ENCODE measurements at places on chromosomes 11 and 22.
A peak's percentile ranks its signal among the peaks of the same experiment; 100 is the strongest.

DNA sequence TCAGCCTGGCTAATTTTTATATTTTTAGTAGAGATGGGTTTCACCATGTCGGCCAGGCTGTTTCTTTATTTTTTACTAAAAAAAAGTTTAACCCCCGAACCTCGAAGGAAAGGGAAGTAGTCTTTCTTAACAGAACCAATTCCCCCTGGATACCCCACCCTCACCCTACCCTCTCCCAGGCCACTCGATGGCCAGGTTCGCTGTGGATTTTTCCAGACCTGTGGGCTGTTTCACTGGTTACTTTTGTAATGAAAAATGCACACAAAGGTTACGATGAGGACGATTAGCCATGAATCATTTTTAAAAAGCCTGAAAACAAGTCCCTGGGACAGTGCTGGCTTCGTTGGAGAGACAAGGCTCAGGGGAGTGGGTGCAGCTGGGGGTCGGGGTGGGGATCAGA lies 2.5 kb downstream of the TSPO start:
- DNase-seq, result no peak

- no peak for DNase-seq
Observed at GRCh38 chr22:36259615-36260300, 6.8 kb downstream of the APOL1 start.

- no peak for DNase-seq
Observed at GRCh38 chr11:74010306-74011300, 1.7 kb upstream of the UCP3 start.

GRCh38 chr22:48972979-48973693 lies 854.5 kb downstream of the BRD1 start:
- no peak for DNase-seq

- DNase-seq, result no peak
Observed at GRCh38 chr11:78453140-78453935, 35.7 kb upstream of the GAB2 start.

GRCh38 chr11:57230791-57231538 lies 6.1 kb downstream of the APLNR start:
- no peak for DNase-seq

DNA sequence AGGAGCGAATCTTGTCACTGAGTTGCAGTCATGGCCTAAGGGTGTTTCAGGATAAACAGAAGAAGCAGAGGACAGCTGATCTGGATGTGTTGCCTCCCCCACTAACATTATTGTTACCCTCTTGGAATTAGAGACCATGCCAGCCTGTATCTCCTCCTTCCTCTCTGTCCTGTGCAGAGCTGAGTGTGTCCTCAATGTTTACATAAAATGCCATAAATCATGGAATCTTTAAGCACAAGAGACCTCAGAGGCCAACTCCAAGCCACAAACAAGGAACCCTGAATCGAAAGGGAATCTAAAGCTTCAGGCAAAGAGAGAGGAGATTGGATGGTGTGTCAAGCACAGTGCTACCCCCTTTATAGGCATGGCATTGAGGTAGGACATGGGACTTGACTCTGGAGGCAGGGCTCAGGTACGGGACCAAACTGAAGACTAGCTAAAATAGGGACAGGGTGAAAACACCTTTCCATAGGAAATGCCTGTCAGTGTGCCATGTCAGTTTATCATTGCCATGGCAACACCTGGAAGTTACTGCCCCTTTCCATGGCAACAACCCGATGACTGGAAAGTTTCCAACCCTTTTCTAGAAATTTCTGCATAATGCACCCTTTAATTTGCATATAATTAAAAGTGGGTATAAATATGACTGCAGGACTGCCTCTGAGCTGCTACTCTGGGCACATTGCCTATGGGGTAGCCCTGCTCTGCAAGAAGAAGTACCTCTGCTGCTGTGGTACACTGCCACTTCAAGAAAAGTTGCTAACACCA lies 489.7 kb downstream of the MIAT start:
- no peak for DNase-seq

DNA sequence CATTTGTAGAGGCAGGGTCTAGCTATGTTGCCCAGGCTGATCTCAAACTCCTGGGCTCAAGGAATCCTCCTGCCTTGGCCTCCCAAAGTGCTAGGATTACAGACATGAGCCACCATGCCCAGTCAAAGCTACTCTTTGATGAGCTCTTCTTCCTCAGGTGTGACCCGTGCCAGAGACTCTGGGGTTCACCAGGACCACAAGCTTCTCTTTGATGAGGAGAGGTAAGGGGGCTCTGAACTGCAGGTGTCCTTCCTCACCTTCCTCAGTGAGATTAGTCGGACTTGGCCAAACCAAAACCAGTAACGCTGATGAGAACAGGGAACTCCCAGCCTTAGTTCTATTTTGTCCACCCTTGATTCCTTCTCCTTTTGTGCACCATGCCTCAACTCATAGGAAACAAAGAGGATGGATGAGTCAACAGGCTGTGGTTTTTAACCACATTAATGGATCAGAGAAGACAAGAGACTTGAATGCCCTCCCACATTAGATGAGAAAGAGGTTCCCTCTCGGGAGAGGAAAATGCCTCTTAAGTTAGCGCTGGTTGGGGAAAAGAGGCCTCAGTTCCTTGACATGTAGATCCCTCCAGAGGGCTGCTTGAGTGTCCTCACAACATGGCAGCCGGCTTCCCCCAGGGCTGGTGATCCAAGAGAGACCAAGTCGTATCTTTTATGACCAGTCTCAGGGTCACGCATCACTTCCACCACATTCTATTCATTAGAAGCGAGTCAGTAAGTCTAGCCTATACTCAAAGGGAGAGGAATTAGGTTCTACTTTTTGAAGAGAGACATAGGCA lies 25.7 kb upstream of the CTR9 start:
- peak; percentile 64 for DNase-seq

DNA sequence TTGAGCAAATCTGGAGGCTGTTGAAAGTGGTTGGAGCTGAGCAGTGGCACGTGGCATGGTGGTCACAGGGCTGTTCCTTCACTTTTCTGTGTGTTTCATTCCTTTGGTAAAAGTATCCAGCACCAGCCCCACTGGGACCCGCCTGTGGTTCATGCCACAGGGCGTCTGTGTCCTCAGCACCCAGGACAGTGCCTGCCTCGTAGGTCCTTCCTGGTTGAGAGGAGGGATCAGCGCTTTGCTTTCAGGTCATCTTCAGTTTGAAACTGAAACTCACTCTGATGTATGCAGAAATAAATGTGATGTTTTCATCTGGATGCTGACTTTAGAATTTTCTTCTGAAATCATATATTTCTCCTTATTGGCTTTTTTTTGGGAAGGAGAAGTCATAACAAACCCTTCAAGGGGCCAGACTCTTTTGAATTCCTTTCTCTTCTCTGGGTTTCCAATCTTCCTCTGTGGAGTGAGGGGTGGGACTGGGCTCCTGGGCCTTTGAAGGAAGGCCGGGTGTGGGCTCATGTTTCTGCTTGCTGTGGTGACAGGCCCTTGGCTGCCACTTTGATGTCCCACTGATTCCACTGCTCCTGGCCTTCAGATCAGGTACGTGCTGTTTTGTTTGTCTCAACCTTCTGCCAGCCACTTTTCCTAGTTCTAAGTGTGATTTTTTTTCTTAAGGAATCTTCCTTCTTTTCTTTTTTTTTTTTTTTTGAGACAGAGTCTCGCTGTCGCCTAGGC lies 26.2 kb downstream of the TBC1D22A start:
- DNase-seq, result no peak

DNA sequence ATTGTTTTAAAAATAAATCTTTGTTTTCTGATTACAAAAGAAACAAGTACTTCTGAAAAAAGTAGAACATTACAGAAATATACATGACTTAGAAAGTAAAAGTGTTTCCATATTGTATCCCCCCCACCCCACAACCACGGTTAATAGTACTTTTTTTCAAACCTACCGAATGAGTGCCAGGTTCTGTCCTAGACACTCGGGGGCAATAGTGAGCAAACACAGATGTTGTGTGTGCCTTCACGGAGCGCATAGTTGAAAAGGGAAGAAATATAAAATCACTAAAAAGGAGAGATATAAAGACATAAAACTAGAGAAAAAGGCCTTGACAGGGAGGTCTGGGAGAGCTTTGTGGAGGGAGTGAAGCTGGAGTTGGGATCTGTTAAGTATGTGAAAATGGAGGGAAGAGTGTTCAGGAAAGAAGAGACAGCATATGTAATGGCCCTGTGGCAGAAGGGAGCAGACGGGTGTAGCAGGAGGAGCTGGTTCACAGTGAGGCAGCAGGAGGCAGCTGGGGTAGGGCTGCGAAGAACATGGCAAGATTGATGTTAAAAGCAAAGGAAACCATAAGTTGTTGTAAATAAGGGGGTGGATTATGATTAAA lies 42.1 kb upstream of the ALX4 start:
- no peak for DNase-seq

DNA sequence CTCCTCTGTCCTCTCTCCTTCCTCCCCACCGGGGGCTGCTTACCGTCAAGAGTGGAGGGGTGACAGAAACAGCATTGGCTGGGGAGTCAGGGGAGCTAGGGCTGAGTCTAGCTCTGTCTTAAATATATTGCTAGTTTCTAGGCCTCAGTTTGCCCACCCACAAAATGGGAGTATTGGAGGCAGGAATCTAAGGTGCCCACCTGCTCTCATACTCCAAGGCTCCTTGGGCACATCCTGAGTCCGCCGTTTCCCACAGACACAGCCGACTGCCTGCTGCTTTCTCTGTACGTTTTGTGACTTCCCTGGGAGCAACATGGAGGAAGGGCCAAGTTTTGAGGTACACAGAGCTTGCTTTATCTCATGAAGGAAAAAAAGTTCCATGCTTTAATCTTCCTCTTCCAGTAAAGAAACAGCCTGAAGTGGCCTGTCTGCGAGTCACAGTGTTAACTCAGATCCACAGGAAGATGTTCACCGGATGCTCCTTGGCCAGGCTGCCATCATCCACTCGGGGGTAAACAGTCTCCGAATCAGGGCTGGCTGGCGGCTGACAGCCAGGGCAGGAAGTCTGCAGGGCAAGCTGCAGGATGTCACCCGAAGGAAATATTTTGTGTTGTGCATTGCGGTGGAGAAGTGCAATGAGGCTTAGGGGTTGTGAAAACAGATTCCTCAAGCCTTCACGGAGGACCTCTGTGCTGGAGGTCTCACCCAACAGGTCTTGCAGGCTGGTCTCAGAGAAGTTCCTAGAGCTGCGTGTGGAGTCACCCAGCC lies 11.0 kb upstream of the CERK start:
- peak; percentile 48 for DNase-seq

GRCh38 chr11:2903672-2904011 lies 18.1 kb upstream of the CDKN1C start:
- DNase-seq, result no peak

GRCh38 chr11:1336836-1337646 lies 27.6 kb upstream of the TOLLIP start:
- DNase-seq, result peak; percentile 48

- DNase-seq, result peak; percentile 26
Observed at GRCh38 chr22:25563761-25564319, 635 bp upstream of the GRK3 start.

GRCh38 chr22:46996595-46997310 lies 234.3 kb downstream of the TBC1D22A start:
- no peak for DNase-seq

- DNase-seq, result no peak
Observed at GRCh38 chr11:35974882-35975589, 31.2 kb downstream of the LDLRAD3 start.

GRCh38 chr22:23237201-23237798 lies 57.0 kb downstream of the BCR start:
- no peak for DNase-seq

GRCh38 chr11:130403967-130404366 lies 24.4 kb downstream of the ADAMTS8 start:
- no peak for DNase-seq

- DNase-seq, result no peak
Observed at GRCh38 chr11:70952191-70952590, 300.2 kb downstream of the SHANK2 start.

GRCh38 chr11:11414996-11415395 lies 61.9 kb upstream of the CSNK2A3 start:
- no peak for DNase-seq

DNA sequence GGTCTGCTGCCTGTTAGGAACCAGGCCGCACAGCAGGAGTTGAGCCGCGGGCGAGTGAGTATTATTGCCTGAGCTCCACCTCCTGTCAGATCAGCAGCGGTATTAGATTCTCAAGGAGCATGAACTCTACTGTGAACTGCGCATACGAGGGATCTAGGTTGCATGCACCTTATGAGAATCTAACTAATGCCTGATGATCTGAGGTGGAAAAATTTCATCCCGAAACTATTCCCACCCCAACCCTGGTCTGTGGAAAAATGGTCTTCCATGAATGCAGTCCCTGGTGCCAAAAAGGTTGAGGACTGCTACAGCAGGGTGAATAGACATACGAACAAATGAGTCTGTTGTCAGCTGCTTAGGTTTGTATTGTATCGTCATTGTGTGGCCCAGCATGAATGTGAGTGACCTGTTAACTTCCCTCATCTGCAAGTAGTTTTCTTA lies 29.8 kb downstream of the RNF141 start:
- DNase-seq, result no peak

DNA sequence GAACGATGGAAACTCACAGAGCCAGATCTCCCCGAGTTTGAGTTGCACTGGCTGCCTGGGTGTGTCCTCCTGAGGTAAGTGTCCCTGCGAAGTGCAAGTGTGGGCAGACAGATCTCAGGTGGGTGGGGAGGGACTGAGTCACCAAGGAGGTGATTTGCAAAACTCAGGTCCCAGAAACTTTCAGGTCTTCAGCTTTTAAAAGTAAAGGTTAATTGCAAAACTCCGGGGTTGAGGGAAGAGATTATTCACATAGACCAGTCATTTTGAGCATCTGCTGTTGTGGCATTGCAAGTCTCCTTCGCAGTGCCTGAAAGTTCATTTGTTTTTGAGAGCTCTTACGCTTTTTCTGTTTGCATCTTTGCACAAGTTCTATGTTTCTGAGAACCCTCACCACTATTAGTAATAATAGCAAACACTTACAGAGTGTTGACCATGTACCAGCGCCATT lies 7.1 kb downstream of the CD44 start:
- DNase-seq, result peak; percentile 87

DNA sequence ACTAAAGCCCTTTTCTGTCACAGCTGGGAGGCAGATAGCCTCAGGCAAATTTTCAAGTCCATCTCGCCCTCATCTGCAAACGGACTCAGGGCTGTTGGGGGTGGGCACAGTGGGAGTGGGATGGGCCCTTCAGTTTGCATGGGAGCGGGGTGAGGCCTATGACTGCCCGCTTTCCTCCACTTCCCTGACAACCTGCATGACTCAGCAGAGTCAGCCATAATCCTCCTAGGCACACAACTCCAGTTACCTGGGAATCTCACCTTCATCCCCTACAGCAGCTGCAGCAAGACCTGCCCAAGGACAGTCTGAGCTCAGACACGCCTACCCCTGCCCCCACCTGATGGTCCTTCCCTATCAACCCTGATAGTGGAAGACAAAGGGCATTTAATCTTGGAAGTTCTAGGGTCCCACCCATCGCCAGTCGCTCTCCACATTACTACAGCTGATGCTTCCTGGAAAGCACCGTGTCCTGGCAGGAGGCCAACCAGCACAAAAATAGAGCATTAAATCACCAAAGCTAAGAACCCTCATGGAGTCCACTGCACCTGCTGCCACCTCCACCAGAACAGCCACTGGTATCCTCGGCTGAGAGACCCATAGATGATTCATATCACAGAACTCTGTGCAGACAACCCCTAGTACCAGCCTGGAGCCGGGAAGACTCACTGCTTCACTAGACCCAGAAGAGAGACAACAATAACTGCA lies 319.3 kb downstream of the DCDC1 start:
- no peak for DNase-seq
